ENCODE measurements at places on chromosomes 16 and 17.
A peak's percentile ranks its signal among the peaks of the same experiment; 100 is the strongest.

DNA sequence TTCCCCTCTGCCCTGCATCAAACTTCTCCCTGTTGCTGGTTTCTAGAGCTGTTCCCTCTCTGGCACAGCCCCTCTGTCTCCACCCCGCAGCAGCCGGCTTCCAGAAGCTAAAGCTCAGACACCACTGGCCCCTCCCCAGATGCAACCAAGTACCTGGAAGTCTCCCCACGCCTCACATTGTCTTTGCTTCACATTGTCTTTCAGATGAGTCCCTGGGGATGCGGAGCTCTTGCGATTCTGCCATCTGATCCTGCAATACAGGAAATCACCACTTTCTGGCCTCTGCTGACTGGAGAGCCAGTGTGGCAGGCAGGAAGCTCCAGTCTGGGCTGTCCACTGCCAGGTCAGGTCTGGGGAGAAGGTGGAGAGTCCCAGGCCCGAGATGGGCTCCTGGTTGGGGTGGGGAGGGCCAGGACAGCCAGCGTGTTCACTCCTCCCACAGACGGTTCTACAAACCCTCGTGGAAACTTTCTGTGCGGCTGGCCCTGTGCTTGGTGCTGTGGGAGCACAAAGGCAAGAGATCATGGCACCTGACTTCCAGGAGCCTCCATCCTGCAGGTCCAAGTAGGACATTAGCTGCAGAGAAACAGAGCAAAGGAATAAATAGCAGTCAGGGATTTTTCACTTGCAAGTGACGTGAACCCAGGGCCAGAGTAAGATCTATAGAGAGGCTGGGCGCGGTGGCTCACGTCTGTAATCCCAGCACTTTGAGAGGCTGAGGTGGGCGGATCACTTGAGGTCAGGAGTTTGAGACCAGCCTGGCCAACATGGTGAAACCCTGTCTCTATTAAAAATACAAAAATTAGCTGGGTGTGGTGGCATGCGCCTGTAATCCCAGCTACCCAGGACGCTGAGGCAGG lies 47.9 kb upstream of the MAP3K14 start:
- DNase-seq = no peak

DNA sequence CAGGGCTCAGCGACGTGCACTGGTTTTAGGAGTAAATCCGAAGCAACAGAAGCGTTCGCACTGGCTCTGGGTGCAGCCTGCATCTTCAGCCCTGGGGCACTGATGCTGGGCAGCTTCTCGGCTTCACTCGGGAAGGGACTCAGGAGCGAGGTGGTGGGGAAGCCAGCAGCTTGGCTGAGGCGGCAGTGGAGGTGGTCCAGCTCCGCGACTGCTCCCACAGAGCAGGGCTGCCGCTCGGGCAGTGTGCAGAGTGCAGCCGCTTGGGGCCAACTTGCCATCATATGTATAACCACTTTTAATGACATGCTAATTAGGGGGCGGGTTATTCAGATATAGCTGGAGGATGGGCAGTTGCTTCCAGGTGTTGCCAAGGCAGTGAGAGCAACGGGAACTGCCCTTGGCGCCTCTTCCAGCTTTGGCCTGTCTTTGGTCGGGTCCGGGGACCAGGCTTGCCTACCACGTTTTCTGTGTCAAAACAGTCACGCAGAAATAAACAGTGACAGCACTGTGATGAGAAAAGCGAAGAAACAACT lies 26.7 kb downstream of the METRNL start:
- DNase-seq = no peak

- no peak for DNase-seq
Measured at GRCh38 chr17:50684612-50685333, 22.9 kb downstream of the ANKRD40 start.

- peak; percentile 85 for DNase-seq
Measured at GRCh38 chr17:51730303-51731050, 428.0 kb downstream of the CA10 start.

DNA sequence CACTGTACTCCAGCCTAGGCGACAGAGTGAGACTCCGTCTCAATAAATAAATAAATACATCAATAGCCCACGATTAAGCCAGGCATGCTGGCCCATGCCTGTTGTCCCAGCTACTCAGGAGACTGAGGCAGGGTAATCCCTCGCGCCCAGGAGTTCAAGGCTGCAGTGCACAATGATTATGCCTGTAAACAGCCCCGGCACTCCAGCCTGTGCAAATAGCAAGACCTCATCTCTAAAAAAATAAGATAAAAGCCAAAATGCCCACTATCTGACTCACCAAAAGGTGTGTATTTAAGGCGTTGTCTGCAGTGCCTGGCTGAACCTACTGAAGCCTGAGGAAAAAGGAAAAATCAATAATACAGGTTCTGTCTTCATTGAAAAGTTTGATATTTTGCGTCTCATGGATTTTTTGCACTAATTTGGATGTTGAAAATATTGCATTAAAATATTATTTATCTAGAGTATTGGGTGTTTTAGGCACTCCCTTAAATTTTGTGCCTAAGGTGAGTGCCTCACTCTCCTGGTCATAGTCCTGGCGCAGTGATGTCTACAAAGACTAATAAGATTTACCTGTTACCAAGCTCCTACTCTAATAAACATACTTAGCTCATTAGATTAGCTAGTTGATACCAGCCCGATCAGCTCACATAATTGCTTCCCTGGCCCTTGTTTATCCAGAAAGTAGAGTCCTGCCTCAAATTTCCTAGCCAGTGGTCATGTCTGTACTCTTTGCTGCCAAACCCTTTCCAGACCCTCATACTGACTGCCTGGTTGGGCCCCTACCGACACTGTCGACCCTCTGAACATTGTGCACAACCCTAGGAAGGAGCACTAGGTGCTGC lies 24.7 kb upstream of the TOB1 start:
- no peak for DNase-seq

GRCh38 chr17:36705874-36706731 lies 104.7 kb downstream of the MRM1 start:
- DNase-seq = no peak

DNA sequence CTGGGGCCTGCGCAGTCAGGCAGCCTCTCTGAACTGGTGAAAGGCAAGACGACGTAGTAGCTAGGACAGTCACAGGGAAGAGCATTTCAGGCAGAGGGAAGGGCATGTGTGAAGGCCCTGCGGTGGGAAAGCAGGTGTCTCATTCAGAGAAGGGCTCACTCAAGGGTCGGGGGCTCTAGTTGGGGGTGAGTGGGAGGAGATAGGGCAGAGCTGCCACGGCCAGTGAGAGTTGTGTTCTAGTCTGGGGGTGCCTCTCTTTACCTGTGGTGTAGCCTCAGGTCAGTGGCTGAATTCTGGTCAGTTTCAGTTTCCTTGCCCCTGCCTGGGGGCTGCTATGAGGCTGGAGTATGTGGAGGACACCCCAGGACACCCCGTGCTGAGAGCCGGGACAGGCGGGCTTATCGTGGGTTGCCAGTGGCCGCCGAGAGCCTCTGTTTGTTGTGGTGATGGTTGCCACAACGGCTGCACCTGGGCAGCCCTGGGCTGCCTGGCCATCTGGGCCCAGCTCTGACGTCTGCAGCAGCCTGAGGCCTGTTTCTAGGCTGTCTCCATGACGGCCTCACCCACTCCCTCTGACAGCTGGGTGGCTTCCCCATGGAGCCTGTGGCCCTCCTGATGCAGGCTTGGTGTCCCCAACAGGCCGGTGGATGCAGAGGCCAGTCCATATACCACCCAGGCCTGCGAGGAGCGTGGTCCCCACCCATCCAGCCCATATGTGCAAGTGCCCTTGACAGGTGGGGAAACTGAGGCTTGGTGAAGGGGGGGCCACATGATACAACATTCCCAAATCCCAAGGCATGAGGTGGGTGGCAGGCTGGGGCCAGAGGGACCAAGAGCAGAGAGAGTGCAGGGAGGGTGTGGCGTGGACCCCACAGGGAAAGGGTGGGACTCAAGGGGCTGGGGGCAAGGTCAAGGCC lies 10.8 kb downstream of the MAP2K3 start:
- DNase-seq = peak; percentile 67

DNA sequence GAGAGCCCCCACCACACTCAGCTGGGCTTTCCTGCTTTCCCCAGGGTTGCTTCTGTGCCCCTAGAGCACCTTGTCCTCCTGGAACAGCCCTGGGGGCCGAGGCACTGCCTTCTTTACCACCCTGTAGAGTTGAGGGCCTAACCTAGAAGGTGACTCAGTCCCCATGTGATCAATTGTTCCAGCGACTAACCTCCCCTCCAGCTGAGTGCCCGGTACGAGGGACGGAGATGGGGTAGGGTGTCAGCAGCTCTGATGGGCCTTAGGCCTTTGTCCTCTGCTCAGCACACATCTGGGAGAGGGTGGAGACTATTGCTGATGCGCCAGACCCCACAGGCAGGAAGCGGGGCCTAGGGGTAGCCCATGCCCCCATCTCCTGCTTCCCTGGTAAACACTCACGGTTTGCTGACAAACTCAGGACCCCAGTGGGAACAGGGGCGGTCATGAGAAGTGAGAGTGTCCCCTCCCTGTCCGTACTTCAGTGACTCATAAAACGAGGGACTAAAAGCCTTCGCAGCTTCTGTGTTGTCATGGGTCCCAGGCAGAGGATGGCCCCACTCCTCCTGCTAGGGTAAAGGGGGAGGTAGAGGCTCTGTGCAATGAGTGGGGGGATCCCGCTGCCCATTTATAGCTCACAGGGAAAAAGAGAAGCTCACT lies 33.1 kb downstream of the NECAB2 start:
- DNase-seq = no peak

GRCh38 chr16:65624666-65625065 lies 502.8 kb upstream of the CDH11 start:
- DNase-seq = no peak

DNA sequence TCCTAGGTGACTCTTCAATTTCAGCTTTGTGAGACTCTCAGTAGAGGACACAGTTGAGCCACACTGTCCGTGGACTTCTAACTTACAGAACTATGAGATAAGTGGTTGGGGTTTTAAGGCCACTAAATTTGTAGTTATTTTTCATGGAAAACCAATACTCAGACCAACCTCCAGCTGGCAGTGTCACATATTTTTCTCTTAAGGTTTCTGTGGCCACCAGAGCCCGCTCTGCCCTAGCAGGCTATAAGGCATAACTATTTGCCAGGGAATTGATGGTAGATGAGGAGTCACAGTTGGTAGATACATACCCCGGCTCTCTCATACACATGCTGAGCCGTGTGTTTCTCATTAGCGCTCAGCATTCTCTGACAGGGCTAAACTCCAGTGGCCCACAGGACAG lies 336.8 kb upstream of the MON1B start:
- no peak for DNase-seq

GRCh38 chr17:19364699-19365498 lies 2.4 kb upstream of the B9D1 start:
- DNase-seq = no peak

DNA sequence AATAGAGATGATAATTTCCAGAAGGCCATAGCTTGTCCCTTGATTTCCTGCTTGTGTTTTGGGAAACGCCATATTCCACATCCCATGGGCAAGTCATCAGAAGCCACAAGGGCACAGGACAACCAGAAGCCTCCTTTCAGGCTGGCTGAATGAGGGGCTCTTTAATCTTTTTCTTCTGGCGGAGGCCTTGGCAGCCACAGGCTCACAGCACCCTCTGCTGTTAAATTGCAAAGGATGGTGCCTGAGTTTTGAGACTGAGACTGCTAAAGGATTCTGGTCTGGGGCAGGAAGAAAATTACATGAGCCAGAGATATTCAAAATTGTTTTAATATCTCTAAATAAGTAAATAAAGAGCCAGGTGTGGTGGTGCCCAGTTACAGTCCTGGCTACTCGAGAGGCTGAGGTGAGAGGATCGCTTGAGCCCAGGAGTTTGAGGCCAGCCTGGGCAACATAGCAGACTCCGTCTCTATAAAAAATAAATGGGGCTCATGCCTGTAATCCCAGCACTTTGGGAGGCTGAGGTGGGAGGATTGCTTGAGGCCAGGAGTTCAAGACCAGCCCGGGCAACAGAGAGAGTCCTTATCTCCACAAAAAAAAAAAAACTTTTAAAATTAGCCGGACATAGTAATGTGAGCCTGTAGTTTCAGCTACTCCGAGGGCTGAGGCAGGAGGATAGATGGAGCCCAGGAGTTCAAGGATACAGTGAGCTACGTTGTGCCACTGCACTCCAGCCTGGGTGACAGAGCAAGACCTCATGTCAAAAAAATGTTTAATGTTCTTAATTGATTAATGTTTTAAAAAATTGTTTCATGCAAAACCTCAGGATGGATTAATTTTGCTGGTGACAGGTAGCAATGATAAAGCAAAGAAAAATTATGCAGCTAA lies 26.3 kb downstream of the AARSD1 start:
- DNase-seq = peak; percentile 23

- DNase-seq = no peak
Measured at GRCh38 chr16:82671741-82672140, 45.0 kb downstream of the CDH13 start.

DNA sequence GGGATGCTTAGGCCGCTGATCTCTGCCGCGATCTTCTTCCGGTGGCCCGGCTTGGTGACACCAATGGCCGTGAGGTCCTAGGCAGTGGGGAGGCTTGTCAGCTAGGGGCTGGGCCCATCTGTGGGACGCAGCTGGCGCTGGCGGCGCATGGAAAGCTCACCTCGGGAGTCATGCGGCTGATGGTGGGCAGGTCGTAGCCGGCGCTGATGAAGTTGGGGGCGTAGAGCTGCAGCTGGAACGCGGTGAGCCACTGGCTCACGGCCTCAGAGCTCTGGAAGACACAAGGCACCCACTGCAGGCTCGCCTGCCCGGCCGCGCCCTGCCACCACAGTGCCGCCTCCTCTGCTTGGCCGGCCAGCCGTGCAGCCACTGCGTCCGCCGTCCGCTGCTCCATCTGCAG lies 12.7 kb downstream of the CASKIN1 start:
- DNase-seq = no peak

DNA sequence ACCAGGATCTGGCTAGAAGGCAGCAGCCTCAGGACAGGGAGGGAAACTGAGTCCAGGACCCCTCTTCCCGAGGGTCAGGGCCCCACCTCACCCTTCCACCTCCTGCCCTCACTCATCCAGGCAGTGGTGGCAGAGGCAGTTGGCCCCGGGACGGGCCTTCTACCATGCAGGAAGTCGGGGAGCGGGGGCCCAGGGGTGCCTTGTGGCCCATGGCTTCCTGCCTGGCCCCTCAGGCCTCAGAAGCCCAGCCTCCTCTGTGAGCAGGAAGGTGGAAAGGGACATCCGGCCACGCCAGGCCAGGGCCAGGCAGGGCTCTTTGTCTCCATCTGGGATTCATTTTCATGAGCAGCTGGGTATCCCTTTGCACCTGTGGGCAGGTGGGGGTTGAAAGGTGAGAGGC lies 58.5 kb downstream of the BAHCC1 start:
- no peak for DNase-seq

- DNase-seq = peak; percentile 72
Measured at GRCh38 chr17:60142872-60143499, 6.8 kb upstream of the CA4 start.

DNA sequence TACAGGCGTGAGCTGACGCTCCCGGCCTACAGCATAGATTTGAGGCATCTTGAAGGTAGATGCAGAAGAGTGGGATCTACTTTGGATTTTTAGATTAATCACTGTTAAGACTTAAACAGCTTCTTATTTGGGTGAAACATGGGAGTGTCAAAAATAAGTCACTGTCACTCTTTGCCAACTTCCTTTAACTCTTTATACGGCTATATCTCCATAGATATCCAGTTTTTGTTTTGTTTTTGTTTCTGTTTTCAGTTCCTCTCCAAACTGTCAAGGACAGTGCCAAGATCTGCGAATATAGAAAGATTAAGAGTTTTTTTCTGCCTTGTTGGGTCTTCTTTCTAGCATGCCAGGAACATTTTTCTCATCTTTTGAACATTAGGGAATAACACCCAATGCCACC lies 706.1 kb downstream of the WWOX start:
- no peak for DNase-seq

All from muscle of back (tissue), 13 donors.